ENCODE measurements at places on chromosomes 5 and 9.

DNA sequence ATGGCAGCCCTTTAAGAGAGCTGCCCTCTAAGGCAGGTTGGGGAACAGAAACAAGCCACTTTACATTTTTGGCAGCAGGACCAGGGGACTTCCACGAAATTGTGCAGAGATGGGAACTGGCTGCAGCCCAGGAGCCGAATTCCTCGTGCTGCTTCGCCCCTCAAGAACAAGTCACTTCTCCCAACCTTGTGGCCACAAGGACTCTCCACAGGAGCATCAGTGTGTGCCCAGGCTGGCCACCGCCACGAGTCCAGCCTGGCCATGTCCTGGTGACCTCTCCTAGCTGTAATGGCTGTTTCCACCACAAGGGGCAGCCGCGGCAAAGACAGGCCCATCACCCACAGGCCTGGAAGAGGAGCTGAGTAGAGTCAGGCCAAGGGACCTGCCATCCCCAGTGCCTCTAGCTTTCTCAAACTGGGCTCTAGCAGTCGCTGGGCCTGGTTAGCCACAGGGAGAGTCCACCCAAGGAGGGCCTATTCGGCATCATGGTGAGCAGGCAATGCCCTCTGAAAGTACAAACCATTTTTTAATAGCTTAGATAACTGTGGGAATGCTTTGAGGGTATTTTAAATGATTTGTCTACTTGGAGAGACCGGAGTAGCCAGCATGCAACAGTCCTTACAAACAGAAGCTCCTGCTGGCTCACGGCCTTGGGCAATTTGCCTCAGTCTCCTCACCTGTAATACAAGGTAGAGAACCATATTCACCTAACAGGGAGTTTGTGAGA is 129.0 kb downstream of the COL23A1 start:
- peak; percentile 52 for DNase-seq

- no peak for DNase-seq
Observed at GRCh38 chr5:116374434-116374852, 200.2 kb downstream of the SEMA6A start.

DNA sequence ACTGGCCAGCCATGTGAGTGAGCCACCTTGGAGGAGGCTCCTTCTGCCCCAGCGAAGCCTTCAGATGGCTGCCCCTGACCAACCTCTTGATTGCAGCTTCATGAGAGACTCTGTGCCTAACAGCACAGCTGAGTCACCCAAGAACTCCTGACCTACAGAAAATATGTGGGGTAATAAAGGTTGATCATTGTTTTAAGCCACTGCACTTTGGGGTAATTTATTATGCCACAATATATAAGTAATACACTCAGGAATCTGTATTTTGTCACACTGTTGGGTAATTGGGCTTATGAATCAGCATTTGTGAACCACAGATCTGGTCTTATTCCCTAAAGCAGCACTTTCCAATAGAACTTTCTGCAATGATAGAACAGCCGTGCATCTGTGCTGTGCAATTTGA is 24.4 kb upstream of the VDAC1 start:
- DNase-seq, result no peak

DNA sequence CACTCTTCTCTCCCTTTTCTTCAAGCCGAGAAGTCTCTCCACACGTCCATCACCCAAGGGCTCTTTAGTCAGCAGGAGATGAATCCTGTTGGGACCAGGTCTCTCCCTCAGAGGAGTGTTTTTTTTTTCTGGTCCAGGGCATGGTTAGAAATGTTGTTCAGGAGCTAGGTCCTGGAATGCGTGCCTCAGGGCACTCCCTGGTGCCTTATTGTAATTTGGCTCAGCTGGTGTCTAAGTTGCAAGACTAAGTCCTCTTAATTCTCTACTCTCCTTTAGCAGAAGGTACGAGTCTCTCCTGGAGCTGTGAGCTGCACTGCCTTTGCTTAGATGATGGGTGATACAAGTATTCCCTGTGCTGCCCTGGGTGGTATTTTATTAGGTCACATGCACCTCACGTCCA is 111.9 kb downstream of the CNTLN start:
- DNase-seq, result no peak

DNA sequence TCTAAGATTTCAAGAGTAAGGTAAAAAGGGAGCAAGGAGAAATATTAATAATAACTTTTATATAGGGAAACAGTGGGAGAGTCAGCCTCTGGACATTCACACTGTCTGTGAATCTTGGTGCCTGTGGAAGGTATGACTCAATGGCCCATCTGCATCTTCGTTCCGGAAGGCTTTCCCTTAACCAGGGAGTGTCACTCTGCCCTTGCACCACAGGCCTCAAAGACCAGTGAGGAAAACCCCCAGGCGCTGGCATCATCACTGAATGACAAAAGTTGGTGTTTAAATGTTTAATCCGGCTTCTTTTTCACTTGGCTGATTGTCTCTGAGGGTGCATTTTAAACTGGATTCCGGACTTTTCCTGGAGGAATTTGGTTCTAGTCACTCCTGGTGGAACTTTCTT is 522.4 kb upstream of the TLE4 start:
- DNase-seq, result no peak

DNA sequence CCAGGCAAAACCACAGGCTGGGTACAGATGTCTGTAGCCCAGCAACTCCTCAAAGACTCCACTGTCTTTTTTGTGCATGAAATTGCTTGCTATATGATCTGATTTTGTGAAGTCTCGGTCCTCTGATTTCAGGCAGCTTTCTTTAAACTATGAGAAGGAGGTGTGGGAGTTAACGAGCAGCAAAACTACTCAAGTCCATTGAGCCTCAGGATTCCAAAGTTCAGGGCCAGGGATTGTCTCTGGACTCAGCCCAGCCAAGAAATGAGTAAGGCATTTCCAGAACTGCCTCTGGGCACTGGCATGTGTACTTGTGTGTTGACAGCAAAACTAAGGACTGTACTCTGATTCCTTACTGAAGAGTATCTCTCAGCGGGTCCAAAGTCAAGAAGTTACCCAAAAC is 53.4 kb upstream of the GLIS3 start:
- no peak for DNase-seq

GRCh38 chr5:178515776-178516503 is 74.3 kb downstream of the COL23A1 start:
- DNase-seq, result no peak

DNA sequence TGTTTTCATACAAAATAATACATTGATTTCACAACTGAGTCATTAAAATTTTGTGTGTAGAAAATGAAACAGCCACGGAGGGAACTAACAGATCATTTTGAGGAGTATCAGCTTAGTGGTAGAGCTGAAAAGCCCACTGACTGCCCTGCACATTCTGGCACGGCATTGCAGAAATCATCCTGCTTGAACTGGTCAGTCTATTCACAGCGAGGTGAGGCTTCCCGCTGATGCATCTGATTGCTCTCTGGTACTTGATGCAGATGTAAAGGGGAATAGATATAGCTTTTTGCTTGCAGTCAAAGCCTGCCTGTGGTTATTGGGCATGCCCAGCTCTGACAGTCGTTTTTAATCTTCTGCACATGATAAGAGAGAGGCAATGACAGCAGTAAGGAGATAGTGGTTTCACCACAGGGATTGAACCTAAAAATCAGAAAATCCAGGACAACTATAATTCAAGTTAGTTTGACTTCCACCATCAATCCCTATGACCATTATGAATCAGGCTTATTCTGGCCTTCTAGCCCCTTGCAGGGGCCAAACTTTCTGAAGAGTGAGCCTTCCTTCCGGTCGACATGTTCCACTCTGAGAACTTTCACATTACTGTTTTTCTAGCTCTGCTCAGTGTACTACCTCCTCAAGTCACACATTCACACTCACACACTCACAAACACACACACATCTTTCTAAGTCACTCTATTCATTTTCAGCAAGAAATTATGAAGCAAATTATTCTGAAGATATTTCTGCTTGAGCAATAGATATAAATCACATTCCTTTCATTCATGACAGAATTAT is 782.8 kb upstream of the NUDT12 start:
- DNase-seq, result no peak

DNA sequence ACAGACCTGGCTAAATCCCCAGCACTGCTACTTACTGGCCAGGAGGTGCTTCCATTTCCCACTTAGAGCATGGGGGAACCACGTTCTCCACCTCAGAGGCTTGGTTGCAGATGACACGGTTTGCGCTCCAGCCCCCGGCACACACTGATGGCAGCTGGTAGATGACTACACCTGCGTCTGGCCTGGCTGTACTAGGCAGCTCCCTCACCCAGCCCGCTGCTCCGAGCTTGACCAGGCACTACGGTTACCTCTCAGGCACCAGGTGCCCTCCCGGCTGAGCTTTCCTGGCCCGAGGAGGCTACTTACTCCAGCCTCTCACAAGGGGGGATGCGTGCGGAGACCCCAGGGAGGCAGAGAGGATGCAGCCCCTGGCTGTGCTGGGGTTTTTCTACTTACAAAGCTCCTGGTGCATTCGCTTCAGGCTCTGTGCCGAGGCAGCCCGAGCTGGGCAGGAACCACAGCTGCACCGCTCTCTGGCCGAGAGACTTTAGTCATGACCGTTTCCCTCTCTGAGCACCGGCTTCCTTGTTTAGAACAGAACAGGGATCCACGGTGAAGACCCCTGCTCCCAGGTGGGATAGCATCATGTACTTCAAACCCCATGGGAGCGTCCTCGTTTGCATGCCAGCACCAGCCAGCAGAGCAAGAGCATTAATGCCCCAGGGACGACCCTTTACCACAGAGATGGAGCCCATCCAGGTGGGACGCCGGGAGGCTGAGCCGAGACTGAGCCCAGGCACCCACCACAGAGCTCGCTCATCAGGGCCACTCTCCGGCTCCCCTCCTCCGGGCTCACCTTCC is 7.6 kb upstream of the GBGT1 start:
- no peak for DNase-seq

DNA sequence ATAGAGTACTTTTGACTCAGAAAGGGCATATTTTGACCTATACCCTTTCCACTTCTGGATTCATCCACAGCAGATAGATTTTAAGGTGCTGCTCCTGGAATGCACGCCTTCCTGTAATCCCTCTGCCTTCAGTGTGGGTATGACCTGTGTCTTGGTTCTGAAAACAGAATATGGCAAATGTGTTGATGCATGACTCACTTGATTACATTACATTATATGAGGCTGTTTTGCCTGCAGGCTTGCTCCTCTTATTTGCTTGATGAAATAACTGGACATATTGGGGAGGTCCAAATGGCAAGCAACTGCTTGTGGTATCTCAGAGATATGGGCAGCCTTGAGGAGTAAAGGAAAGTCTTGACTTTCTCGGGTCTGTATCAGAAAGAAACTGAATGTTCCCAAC is 468.6 kb downstream of the CDH18 start:
- no peak for DNase-seq

GRCh38 chr5:67426961-67427849 is 230.6 kb upstream of the CD180 start:
- no peak for DNase-seq

GRCh38 chr9:94498801-94499453 is 56.0 kb upstream of the PCAT7 start:
- no peak for DNase-seq

DNA sequence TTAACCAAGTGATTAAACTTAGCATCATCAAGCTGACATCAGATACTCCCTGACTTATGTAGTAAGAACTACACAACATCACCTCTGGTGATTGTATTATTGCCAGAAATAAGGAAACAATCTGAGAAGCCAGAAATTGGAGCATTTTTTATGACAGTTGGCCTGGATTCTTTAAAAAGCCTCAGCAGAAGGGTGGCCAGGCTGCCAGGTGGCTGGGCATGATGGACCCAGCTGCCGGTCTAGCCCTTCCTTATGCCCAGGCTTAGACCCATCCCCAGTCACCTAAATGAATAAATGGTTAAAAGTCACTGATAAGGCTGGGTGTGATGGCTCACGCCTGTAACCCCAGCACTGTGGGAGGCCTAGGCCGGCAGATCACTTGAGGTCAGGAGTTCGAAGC is 12.8 kb downstream of the OR1K1 start:
- no peak for DNase-seq

- no peak for DNase-seq
Observed at GRCh38 chr5:72252574-72253155, 67.4 kb downstream of the MRPS27 start.

GRCh38 chr5:76445063-76445462 is 42.0 kb downstream of the IQGAP2 start:
- DNase-seq, result no peak

- DNase-seq, result no peak
Observed at GRCh38 chr5:150036513-150036912, 36.0 kb downstream of the HMGXB3 start.

DNA sequence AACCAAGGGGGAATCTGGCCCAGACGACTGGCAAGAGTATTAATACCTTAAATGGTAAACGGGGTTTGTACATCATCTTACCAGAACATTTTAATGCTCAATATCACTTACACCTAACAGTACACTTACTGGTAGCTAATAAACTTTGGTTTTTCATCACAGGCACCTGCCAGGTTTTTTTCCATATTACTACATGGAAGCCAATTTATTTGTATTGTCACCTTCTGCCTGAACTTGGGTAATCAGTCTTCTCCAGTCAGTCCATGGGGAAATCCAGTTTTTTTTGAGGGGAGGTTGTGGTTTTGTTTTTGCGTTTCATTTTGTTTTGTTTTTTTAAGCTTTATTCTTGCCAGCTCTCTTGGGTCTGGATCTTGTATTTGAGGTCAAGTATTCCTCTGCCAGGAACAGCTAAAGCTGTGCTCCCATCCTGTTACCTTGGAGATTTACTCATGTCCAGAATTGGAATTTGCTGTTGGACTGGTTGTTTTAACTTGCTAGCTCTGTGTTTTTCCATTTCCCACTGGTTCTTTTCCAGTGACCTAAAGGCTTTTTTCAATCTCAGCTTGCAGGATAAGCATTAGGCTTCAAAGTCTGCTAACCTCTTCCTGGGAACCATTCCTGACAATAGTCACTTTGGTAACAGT is 11.1 kb upstream of the NADK2 start:
- no peak for DNase-seq

- no peak for DNase-seq
Observed at GRCh38 chr5:50328193-50328729, 112.8 kb downstream of the EMB start.

- DNase-seq, result no peak
Observed at GRCh38 chr9:12884736-12885395, 110.0 kb downstream of the LURAP1L start.

- no peak for DNase-seq
Observed at GRCh38 chr5:16776611-16777251, 159.4 kb downstream of the MYO10 start.

DNA sequence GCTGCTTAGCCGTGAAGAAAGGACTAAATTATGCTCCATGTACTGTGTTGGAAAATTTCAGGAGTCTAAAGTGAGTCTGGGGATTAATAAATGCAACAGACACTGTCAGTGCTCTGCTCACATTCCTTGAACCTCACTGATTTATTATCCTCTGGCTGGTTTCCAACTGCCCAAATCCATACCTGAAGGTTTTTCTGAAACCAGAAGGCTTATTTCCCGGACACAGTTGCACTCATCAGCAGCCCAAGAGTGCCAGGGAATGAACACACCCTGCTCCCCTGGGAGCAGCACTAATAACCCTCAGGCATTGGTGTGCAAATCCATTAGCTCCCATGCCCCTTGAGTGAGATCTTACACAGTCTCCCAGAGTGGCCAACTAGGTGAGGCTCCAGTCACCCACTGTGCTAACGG is 38.7 kb downstream of the F2R start:
- no peak for DNase-seq

- no peak for DNase-seq
Observed at GRCh38 chr9:84781931-84782866, 112.7 kb downstream of the NTRK2 start.

- DNase-seq, result peak; percentile 3
Observed at GRCh38 chr9:122816163-122816867, 12.1 kb downstream of the PDCL start.

Measured in right renal pelvis (tissue), 4 donors.